Uterus (tissue), 4 donors: ENCODE measurements at places on chromosomes 16 and 17.
A peak's percentile ranks its signal among the peaks of the same experiment; 100 is the strongest.

- DNase-seq, result no peak
These were observed 77.4 kb upstream of the SMURF2 start for GRCh38 chr17:64739316-64740058.

DNA sequence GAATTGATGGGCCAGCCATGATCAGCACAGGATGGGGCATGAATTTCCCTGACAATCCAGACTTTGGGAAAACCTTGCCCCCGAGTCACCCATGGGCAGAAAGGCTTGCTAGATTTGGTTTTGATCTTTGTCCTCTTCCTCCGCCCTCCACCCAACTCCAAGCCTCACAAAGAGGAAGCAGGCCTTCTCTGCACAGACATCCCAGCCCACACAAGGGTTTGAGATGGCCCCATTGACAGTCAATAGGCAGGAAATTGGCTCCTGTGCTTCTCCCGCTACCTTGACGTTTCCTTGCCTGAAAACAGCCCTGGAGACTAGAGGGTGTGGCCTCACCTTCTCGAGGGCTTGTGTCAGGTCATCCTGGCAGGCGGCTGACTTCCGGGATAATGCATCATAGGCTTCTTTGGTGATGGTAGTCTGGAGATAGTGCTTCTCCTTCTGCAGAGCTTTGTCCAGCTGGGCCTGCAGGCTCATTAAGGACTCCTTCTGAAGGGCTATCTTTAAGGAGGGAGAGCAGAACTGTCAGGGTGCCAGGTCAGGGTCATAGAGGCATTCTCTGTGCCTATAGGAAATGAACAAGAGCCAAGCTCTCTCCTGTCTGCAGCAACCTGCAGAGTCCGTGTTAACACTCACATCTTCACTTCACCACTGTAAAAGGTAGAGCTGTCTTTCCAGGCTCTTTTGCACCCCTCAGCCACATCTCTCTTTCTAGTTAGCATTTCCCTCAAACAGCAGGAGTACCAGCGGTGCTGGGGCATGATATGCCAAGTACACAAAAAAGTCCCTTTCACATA is 32.2 kb downstream of the DHX38 start:
- DNase-seq, result no peak

GRCh38 chr16:14155572-14156190 is 84.6 kb downstream of the MRTFB start:
- DNase-seq, result no peak

- no peak for DNase-seq
These were observed 5.5 kb downstream of the CBFB start for GRCh38 chr16:67034487-67034886.

DNA sequence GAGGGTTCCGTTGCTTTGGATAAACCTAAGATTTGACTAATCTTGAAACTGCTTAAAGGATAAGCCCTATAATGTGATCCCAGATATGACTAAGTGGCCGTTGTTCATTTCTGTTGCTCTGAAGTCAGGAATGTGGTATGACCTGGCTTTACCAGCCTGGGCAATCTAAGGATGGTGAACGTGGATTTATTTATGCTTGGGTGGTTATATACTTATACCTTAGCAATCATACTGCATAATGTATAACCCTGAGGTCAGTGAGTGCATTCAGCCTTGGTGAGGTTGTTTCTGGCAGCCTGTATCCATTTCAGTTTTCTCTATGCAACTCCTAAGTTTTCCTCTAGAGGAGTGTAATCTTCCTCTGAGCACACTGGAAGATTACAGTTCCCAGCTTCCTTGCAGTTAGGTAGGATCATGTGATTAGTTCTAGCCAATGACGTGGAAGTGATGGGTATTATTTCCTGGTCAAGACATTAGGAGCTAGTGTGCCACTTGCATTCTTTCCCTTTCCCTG is 41.9 kb downstream of the FTO start:
- DNase-seq, result no peak

DNA sequence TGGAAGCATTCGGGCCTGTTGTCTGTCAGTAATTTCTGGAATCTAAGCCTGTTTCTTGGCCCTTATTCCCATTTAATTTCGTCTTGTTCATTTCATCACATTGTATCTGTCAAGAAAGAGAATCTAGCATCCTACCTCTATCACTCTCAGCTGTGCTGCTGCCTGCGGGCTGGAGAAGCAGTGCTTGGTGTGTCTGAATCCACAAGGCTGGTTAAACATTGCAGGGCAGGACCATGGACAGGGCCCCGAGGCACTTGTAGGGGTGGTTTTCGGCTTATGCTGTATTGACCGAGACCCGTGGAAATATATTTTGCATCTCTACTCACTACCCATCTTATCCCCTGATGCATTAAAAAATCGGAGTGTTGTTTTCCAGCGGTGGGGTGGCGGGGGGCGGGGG is 3.1 kb downstream of the RAB11FIP4 start:
- DNase-seq, result no peak

DNA sequence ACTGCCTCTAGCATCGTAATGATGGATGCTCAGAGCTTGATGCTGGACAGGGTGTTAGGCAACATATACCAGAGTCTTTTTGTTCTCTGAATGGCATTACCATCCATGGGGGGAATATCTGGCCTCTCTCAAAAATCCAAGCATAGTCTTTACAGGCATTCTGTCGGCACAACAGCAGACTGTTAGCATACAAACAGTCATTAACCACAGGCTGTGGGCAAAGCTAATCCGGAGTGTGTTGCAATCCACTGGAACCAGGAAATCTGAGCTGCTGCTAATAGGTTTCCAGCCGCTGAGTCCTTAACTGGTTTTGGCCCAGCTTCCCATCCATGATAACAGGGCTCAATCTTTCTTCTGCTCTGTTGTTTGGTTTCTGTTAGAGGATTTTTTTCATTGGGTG is 371.9 kb downstream of the HS3ST3B1 start:
- no peak for DNase-seq

GRCh38 chr17:28718333-28719020 is 809 bp upstream of the RAB34 start:
- DNase-seq, result no peak

DNA sequence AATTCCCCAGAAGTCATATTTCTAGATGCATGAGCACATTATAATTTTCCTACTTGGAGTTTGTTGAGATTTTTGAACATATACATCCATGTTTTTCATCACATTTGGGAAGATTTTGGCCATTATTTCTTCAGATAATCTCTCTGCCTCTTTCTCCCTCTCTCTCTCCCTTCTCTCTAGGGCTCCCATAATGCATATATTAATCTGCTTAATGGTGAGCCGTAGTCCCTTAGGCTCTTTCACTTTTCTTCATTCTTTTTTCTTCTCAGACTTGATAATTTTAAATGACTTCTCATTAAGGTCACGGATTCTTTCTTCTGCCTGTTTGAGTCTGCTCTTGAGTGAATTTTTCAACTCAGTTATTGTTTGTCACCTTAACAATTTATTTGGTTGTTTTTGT is 101.5 kb downstream of the IRX3 start:
- no peak for DNase-seq

DNA sequence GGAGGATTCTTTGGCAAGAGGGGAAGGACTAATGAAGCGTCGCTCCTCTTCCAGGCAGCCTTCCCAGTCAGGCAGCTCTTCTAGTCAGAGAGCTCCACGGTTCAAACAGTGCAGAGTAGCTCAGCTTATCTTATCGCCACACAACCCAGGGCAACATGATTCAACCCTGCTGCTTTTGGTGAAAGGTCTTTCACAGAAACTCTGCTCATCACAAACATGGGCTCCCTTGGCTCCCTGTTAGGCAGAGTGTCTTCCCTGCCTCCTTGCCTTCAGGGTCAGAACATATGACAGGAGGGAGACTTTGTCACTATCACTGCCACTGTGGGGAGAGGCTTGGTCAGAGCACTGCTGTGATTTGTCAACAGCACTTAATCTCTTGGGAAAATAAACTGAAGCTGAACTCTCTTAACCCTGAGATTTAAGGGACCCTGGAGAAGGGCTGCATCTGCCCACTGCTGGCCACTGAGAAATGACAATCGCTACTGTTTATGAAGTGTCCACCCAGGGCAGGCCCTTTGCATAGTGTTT is 6.9 kb upstream of the SLC13A2 start:
- no peak for DNase-seq

DNA sequence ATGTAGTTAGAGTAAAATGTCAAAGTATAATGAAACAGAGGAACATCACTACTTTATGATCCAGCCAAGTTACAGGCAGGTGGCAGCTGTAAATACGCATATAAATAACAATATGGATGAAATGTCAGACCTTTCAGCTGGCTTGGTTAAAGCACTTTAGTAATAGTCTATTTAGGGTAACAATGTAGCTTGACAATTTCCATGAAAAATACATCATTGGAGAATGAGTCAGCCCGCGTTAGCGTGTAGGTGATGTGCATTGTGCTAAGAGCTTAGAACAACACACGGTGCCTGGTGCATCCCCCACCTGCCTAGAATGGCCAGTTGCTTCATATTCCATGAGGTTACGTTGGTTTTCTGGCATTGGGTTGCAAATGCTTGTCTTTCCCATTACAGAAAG is 119.4 kb downstream of the RBFOX1 start:
- no peak for DNase-seq

GRCh38 chr16:67294938-67295361 is 15.6 kb downstream of the PLEKHG4 start:
- no peak for DNase-seq

GRCh38 chr17:77449908-77450741 is 309.4 kb downstream of the SEC14L1 start:
- peak; percentile 93 for DNase-seq

- DNase-seq, result no peak
These were observed 89.0 kb upstream of the DNAH17 start for GRCh38 chr17:78665952-78666920.

GRCh38 chr17:71636644-71637043 is 484.2 kb upstream of the SOX9 start:
- DNase-seq, result no peak

DNA sequence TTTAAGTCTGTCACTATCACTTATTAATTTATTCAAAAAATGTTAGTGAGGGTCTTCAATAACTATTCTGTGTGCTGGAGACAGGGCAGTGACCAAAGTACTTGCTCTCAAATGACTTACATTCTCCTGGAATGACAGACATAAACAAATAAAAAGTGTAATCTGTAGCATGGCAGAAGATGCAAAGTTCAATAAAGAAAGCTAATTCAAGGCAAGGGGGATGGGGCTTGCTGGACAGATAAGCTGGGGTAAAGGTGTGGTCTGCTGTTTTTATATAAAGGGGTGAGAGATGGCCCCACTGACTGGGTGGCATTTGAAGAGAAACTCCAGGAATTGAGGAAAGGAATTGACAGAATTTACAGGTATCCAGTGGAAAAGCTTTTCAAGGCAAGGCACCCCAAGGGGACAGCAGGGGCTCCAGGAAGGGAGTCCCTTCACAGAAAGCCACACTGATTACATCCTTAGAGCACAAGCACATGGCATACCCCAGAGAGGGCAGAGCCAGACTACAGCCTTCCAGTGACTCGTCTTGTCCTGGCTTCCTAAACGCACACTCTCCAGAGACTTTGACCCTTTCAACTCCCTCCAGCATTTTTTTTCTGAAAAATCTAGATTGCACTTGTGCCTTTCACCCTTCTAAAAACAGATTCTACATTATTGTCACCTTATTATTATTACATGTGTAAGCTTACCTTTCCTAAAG is 123.7 kb upstream of the HS3ST3A1 start:
- DNase-seq, result no peak

DNA sequence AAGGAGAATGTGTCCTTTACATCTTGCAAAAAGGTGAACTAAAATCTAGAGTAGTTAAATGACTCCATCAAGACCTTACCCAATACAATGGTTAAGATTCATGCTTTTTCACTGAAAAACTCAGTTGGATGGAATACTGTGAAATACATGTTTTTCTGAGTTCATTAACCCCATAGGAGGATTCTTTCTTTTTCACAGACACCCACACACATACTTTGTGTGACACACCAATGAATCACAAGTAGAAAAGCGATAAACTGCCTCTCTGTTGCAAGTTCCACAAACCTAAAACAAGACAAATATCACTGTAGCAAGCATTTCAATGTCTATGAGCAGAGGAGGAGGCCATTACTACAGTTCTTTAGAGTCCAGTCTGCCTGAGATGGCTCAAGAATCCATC is 258.8 kb upstream of the CDH5 start:
- no peak for DNase-seq

GRCh38 chr17:7589204-7589868 is 558 bp downstream of the SOX15 start:
- peak; percentile 88 for DNase-seq

DNA sequence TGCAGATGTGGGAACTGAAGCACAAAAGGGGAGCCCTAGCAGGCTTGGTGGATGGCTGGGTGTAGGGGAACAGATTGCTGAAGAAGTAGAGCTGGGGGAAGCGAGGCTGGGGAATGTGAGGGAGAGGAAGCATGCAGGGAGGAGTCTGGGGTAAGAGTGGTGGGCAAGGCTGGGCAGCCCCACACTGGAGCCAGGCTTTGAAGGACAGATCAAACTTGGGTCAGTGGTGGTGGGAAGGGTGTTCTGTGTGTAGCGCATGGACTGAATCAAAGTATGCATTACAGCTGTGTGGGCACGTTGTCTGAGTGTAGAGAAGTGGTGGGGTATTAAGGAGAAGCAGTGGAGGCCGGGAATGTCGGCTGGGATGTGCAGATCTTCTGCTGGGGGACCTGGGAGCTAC is 116.0 kb downstream of the CYLD start:
- DNase-seq, result no peak

- no peak for DNase-seq
These were observed 4.7 kb downstream of the ALDH3A1 start for GRCh38 chr17:19743101-19744100.

GRCh38 chr16:50636753-50637374 is 44.2 kb downstream of the SNX20 start:
- no peak for DNase-seq

GRCh38 chr16:20045886-20046285 is 27.8 kb downstream of the GPR139 start:
- no peak for DNase-seq

- no peak for DNase-seq
These were observed 112.0 kb upstream of the CDC42EP4 start for GRCh38 chr17:73423806-73424205.

DNA sequence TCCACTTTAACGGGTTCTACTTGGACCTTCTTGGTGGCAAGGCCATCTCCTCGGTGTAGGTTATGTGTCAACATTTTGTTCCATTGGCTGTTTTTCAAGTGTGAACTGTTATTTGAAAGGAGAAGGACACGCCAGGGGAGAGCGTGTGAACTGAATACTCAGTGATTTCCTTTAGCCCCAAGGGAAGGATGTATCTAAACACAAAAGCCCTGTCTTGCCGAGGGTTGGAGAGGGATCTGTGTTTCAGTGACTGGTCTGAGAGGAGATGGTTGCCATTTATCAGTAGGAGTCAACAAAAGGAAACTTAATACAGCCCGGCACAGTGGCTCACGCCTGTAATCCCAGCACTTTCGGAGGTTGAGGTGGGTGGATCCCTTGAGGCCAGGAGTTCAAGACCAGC is 50.0 kb downstream of the USP10 start:
- DNase-seq, result no peak
